ENCODE measurements at places on chromosomes 3 and 15.
A peak's percentile ranks its signal among the peaks of the same experiment; 100 is the strongest.

- no peak for DNase-seq
Measured at GRCh38 chr15:101124731-101125451, 127.0 kb downstream of the CHSY1 start.

GRCh38 chr3:148727231-148727630 lies 29.5 kb downstream of the AGTR1 start:
- no peak for DNase-seq

DNA sequence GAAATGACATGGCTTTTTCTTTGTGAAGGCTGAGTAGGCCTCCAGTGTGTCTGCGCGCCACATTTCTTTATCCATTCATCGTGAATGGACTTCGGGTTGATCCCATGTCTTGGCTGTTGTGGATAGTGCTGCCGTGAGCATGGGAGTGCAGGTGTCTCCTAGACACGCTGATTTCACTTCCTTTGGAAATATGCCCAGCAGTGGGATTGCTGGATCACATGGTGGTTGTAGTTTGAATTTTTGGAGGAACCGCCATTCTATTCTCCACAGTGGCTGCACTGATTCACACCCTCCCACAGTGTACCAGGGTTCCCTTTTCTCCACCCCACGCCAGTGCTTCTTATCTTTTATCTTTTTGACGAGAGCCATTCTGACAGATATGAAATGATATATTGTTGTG lies 171.7 kb downstream of the NSMCE3 start:
- no peak for DNase-seq

- DNase-seq = no peak
Measured at GRCh38 chr15:41564286-41564959, 5.4 kb downstream of the TYRO3 start.

- DNase-seq = no peak
Measured at GRCh38 chr3:147415286-147415685, 6.1 kb downstream of the ZIC1 start.

GRCh38 chr3:186406669-186407635 lies 44.9 kb upstream of the DGKG start:
- DNase-seq = no peak

DNA sequence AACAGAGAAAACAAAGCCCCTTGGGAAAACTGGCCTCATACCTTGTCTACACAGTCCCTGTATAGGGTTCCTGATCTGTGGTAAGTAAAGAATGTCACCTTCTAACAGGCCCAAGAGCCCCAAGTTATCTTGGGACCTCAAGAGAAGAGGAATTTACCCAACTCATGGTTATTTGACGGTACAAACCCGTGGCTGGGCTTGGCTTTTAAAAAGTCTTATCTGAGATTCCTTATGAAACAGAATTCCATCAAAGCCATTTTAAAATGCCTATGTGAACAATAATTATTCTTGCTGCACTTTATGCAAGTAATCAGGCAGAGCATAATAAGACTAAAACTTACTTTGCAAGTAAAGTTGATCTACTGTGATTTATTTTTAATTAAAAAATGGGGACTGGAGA lies 13.9 kb upstream of the SORD start:
- no peak for DNase-seq

DNA sequence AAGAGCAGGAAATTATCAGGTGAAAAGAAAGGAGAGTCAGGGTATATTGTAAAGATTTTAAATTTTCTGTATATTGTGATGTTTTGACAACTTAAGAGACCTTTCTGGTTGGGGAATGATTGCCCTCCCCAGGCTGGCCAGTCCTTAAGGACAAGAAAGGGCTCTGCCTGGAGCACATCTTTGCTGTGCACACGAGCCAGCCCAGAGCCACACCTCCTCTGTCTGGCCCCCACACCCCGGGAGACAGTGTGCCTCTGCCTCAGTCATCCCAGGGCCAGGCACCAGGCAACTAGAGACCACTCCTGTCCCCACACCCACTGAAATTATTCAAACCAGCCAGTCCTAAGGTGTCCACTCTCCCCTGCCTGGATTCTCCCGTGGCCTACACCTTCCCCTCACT lies 67.1 kb downstream of the KBTBD12 start:
- no peak for DNase-seq

- DNase-seq = no peak
Measured at GRCh38 chr3:106302451-106303221, 433.8 kb upstream of the CBLB start.

- no peak for DNase-seq
Measured at GRCh38 chr3:153414982-153415381, 253.0 kb downstream of the RAP2B start.

DNA sequence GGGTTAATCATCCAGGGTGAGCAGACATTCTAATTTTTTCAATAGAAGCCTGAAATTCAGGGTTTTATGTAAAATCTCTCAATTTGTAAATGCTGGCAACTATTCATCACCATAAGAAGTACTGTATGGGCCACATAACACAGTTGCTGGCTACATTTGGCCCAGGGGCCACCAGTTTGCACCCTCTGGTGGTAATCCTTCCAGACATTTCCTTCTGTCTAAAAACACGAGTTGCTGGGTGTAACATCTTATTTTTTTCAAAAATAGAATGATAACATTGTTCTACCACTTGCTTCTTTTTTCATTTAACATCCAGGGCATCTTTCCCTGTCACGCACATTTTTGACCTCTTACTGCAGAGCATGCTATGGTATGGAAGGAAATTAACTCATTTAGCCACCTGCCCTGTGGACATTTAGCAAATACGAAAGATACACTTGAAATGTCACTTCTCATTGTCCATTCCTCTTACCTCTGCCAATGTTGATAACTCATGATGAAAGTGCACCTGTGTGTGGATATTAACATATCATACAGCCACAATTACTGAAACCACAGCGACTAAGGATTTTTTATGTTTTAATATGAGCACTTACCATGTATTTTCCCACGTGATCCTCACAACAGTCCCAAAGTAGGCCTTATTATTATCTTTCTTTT lies 117.5 kb upstream of the ARHGEF3 start:
- DNase-seq = no peak

GRCh38 chr3:133038089-133038730 lies at the start of gene TMEM108:
TMEM108 (plus strand) TSS chr3:133038391.
- no peak for DNase-seq

DNA sequence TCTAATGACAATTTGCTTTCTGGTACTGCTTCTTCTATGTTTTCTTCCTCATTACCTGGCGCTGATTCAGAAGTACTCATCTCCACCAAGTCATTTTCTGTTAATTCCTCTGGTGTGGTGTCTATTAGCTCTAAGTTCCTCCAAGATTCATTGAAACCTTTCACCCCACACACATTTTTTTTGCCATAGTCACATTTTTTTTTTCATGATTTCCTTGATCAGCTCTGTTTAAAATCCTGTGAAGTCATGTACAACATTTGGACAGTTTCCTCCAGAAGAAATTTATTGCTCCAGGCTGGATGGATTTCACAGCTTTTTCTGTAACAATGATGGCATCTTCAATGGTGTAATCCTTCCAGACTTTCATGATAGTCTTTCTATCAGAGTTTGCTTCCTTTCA lies 243.2 kb upstream of the VEPH1 start:
- no peak for DNase-seq

GRCh38 chr15:79332824-79333510 lies 22.1 kb downstream of the TMED3 start:
- DNase-seq = no peak

- no peak for DNase-seq
Measured at GRCh38 chr3:24829629-24830229, 335.1 kb upstream of the THRB start.

GRCh38 chr3:122642935-122643334 lies 37.7 kb upstream of the PARP14 start:
- DNase-seq = no peak

DNA sequence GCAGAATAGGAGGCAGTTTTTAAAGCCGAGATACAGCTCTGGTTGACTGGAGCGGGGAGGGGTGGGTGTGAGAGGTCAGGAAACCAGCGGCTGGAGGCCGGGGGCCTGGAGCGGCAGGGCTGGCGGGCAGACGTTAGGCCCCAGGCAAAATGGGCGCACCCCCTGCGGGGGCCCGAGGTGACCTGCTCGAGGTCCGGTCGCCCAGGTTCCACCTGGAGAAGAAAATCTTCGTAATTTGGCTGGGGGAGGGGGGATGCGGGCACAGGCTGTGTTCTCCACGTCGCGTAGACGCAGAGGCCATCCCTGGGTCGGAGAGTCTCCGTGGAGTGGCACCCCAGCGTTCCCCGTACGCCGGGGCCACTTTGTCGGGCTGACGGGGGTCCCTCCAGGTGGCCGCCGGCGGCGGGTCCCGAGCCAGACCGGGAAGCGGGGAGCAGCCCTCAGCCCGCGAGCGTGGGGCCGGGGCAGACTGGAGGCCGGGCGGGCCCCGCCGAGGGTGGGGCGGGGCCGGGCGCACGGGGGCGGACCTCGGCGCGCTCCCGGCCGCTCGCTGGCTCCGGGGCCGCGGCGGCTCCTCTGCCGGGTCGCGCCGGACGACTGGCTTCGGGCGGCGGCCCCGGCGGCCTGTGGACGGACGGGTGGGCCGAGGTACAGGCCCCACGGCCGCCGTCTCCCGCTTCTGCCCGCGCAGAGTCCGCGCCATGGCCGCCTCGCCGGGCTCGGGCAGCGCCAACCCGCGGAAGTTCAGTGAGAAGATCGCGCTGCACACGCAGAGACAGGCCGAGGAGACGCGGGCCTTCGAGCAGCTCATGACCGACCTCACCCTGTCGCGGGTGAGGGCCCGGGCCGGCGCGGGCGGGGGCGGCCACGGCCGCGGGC lies at the start of gene CRTC3:
CRTC3 (plus strand) TSS at position 553 of the 879 bp plus-strand sequence; CDS start at position 702, 149 bp downstream.
- DNase-seq = peak; percentile 20

Data from stimulated activated CD8-positive, alpha-beta memory T cell treated with anti-CD3 and anti-CD28 coated beads, Interleukin-2, amount 100 ng/mL, for 48 hours (primary cell).